SK-N-SH (cell line): ENCODE measurements at places on chromosomes 1 and 21. TPM values are rescaled to one million over a fixed set of nuclear protein-coding genes. Genes with fewer than 3 reads are reported as not detected.

- no peak for DNase-seq
- H3K4me1 ChIP-seq = no peaks in the 10 kb centered on the region; the same call in 1 of the 2 replicates
- H3K36me3 ChIP-seq = no peaks in the 10 kb centered on the region
Measured at GRCh38 chr1:178506669-178507068, 6.2 kb upstream of the TEX35 start.

GRCh38 chr1:91857557-91858239, 28.3 kb downstream of the TGFBR3 start:
- H3K4me3 ChIP-seq = no peak overlapping the region
- no peaks in the 10 kb centered on the region for H3K4me1 ChIP-seq
- no peaks in the 10 kb centered on the region for H3K36me3 ChIP-seq

DNA sequence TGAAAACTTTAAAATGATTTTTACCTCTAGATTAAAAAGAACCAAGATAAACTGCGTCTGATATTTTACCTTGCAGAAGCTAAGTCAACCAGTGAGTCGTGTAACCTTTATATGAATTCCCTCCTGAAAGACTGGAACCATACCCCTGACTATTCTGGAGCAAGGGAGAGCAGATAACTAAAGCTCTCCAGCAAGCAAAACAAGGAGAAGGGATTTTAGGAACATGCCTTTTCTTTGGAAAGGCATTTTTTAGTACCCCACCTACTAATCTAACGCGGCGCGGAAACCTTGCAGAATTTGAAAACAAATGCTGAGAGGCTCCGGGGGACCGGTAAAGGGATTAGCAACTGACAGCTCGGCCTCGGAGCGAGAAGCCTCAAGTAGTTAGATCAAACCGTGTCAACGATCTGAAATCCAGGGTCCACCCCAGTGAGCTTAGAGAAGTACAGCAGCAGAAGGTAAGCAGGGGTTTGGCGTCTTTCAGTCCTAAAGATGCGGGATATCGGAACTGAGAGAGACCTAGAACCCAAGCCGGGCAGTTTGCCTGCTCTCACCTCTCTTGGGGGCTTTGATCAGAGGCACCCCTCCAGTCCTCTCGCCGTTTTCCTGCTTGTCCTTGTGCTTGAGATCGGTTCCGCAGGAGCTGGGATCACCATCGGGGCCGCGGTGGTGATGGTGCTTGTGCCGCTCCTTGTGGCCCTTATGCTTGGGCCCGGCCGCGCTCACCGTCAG, 954 bp downstream of the RSBN1 start:
- peak overlapping the region; percentile 86 for H3K27ac ChIP-seq
- H3K4me3 ChIP-seq = peak overlapping the region; percentile 81
- H3K27me3 ChIP-seq = no peaks in the 10 kb centered on the region
- H3K36me3 ChIP-seq = no peaks in the 10 kb centered on the region
- H3K4me1 ChIP-seq = peaks cover 5% of the 10 kb centered on the region

DNA sequence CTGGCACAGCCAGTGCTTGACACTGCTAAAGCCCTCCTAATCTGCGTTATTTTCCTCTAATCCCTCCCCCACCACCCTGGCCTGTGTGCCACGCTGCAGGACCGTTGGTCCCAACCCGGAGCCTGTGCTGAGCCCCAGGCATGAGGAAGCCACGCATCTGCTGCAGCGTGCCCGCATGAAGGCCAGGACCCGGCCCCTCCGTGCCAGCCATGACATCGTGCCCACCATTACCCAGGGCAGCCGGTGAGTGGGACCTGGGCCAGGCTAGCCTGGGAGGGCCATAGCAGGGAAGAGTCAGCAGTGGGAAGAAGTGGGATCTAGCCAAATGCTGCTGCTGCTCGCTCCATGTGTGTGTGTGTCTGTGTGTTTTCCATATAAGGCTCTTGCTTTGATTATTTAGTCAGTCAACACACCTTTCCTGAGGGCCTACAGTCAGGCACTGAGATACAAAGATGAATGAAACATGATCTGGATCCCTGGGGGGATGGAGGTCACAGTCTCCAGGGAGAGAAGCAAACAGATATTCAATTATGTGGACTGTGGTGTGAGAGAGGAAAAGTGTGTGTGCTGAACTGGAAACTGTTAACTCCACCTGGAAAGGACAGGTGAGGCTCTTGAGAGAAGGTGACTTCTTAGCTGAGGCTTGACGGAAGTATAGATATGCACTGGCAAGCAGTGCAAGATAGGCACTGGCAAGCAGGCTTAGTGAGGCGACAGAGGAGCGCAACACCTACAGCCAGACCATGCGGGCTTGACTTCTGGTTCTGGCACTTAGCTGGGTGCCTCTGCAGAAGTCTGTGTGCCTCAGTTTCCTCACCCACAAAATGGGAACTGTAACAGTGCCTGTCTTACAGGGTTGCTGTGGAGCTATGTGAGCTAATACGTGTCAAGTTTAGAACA, 15.9 kb downstream of the KIAA1614 start:
- peak; percentile 58 for DNase-seq
- H3K27me3 ChIP-seq = no peaks in the 10 kb centered on the region
- H3K4me3 ChIP-seq = no peak overlapping the region
- peak overlapping the region; percentile 99 for H3K27ac ChIP-seq

DNA sequence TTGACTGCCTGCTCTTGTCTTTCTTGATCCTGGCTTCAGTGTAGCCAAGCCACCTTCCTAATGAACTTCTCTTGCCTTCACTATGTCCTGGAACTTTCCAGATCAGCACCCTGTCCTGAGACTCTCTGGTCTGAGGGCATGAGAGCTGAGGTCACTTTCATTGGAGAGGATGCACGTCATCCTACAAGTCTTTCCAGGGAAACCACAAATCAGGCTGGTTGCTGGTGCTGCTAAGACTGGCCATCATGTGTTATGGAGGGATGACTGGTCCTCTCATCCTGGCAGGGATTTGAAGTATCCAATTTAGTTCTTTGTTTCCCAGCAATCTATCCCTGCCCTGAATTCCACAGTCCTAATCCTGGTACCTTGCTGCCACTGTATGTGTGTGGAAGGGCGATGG, 228.6 kb downstream of the GPATCH2 start:
- no peak overlapping the region for H3K4me3 ChIP-seq
- no peaks in the 10 kb centered on the region for H3K36me3 ChIP-seq
- no peaks in the 10 kb centered on the region for H3K4me1 ChIP-seq
- H3K27me3 ChIP-seq = no peaks in the 10 kb centered on the region
- no peak overlapping the region for H3K27ac ChIP-seq
- no peak for DNase-seq

Gene SOX13
- 7.2 and 10.6 TPM in 2 replicates for polyA plus RNA-seq

Gene FAM78B
- polyA plus RNA-seq = 0.34 and 0.36 TPM in 2 replicates

Gene GBP5
- 0.08 TPM in 2 replicates for polyA plus RNA-seq
